Glutamatergic neuron (in vitro differentiated cells): ENCODE measurements at places on chromosomes 1 and 21. TPM values are rescaled to one million over a fixed set of nuclear protein-coding genes. Genes with fewer than 3 reads are reported as not detected.
A peak's percentile ranks its signal among the peaks of the same experiment; 100 is the strongest.

GRCh38 chr1:168739908-168740307 is 10.9 kb upstream of the DPT start:
- peak; percentile 64 for DNase-seq

Gene CD53
- not detected for total RNA-seq

DNA sequence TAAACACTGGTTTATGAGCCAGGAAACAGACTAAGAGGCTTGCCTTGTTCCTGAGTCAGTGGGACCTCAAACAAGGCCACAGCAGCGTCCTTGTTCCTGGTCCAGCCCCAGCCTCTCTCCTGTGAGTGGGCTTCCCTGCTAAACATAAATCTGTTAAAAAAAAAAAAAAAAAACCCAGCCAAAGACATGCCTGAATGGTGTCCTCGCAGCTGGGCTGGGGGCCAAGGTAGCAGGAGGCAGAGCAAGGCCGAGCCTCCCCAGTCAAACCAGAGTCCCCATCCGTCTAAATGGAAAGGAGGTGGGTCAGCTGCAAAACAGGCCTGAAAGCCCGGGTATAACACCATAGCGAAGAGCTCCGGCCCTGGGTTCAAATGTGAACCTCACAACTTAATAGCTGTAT is 18.1 kb upstream of the IFFO2 start:
- no peak for DNase-seq

- no peak for DNase-seq
Observed at GRCh38 chr1:154609398-154610380, 1.7 kb upstream of the ADAR start.

DNA sequence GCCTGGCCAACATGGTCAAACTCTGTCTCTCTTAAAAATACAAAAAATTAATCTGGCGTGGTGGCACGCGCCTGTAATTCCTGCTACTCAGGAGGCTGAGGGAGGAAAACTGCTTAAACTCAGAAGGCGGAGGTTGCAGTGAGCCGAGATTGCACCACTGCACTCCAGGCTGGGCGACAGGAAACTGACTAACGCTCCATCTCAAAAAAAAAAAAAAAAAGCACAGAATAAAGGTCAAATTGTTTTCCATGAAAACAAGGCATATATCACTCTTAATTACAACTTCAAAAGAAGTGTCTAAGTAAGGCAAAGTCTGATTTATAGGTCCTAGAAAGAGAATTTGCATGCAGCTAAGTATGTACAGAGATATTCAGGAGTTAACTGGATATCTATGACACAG is 25.6 kb downstream of the EYA3 start:
- no peak for DNase-seq

Gene PGLYRP4
- not detected for total RNA-seq

- no peak for DNase-seq
Observed at GRCh38 chr1:184598403-184599193, 156.1 kb downstream of the EDEM3 start.

GRCh38 chr1:46692811-46693770 is 21.4 kb downstream of the TEX38 start:
- DNase-seq, result no peak

Gene DRAM2
- total RNA-seq, result 39.7 TPM

GRCh38 chr1:233707153-233707879 is 93.4 kb downstream of the KCNK1 start:
- DNase-seq, result no peak

- no peak for DNase-seq
Observed at GRCh38 chr1:37676281-37677142, 15.8 kb upstream of the CDCA8 start.

Gene CHRM3
- total RNA-seq, result 1.3 TPM

Gene INSRR
- 6.9 TPM for total RNA-seq

- no peak for DNase-seq
Observed at GRCh38 chr21:20902998-20903397, 95.2 kb upstream of the NCAM2 start.

DNA sequence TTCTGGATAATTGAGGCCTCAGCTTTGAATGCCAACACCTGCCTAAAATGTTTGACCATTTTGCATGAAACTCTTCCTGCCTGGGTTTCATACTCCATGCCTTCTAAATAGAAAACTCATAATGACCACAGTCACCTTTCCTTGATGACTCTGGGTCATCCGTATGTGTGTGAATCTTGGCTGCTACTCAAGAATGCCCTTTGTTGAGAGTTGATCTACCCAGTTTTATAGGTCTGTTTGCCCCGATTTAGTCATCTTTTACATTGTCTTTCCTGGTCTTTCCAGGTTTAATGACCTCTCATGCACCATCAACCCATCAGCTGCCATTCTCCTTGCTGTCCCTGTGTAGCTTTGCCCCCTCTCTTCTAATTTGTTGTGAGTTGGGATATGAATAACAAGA is 2.7 kb upstream of the SLC5A9 start:
- DNase-seq, result no peak
